ENCODE measurements at places on chromosomes 7 and 10.

DNA sequence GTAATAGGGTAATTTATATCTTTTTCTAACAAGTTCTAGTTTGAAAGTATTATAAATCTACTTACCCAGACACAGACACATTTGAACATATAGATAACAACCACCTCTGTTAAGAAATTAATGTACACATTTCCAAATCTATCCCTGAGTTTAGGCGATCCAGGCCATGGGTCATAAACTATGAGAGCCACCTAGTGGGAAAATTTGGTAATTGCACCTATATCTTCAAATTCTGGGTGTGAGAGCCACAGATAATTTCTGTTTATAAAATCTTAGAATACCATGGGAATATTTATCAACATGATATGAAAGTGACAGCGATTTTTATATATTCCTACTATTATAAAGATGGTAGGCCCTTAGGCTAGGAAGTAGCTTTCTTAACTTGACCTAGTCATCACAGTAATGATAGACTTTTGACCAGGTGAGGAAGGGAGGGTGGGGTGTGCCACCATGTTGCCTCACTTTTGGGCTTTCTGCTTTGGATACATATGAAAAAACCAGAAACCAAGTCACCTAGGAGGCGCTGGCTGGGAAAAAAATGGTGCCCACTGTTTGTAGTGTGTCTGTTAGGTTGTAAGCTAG is 8.0 kb upstream of the EPHA1 start:
- DNase-seq = peak; percentile 67

DNA sequence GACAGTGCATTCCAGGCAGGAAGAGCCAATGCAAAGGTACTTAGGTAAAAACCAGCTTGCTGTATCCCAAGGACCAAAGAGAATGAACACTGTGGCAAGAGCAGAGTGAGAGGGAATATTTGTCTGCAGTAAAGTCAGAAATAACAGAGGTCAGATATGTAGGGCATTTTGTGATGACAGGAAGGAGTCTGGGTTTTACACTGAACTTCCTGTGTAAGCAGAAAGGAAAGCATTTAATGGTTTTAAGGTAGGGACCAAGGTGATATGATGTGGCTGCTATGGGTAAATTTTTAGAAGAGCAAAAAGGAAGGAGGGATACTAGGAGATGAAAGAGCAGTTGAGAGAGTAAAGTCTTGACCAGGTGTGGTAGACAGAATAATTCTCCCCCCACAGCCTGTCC is 10.1 kb downstream of the ABCB1 start:
- DNase-seq = no peak

GRCh38 chr7:151016505-151016904 is 7.8 kb downstream of the ATG9B start:
- no peak for DNase-seq

GRCh38 chr7:104272767-104273384 is 55.5 kb upstream of the LHFPL3 start:
- DNase-seq = peak; percentile 21

DNA sequence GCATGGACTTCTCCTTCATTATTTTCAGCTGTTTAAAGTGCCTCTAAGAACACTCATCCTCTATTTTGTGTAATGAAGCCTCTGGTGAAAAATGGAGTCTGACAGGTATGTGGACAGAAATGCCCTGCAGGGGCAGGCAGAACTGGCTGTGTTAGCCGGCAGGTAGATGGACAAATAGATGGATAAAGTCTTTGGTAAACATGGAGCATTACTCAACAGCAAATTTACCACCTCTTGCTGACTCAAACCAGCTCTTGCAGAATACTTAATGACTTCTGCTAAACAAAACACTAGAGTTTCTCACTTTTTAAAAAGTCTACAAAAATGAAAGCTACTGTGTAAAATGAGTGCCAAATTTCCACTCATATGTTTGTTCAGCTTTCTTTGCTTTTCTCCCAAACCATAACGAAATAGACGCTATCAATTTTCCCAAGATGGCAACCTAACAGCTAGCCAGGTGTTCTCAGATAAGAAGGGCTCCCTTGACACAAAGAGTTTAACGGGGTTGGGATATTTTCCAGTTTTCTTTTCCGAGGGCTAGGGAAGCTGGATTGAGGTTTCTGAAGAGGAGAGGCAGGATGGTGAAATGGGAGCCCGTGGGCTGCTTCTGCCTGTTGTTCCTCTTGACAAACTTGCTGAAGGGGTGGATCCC is 71.9 kb upstream of the HABP2 start:
- no peak for DNase-seq

- no peak for DNase-seq
Observed at GRCh38 chr10:23217471-23217870, 25.4 kb downstream of the PTF1A start.

DNA sequence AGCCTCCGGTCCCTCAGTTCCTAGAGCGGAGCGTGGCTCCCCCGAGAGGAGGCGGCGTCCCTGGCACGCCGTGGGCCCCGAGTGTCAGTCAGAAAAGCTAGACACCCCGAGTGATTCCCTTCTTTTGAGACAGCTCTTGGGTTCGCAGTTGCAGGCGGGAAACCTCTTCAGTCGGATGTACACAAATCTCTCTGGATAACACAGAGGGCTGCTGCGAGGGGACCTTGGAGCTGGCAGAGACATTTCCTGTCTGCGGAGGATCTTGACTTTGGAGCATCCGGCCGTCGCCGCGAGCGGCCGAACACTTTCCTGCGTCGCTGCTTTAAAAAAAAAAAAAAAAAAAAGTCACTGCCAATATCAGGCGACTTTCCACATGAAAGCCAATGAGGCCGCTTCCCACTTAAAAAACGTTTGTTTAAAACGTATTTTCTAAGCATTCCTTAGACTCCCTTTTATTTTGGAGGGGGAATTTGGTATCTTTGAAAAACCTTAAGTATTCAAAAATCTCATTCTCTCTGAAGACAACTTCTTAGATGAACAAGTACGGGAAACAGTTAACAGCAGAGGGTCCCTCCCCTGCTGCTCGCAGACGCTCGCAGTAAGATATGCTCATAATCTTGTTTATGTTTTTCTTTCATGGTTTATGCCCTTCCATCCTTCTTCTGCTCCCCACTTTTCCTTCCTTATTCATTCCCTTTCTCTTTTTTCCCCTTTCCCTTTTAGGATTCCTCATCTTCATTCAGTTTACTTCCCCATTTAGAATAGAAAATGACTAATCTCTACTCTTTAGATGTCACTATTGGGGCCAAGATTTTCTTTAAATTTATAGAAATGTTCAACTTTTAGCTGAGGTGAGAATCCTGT is 10.0 kb downstream of the HHEX start:
- peak; percentile 48 for DNase-seq

DNA sequence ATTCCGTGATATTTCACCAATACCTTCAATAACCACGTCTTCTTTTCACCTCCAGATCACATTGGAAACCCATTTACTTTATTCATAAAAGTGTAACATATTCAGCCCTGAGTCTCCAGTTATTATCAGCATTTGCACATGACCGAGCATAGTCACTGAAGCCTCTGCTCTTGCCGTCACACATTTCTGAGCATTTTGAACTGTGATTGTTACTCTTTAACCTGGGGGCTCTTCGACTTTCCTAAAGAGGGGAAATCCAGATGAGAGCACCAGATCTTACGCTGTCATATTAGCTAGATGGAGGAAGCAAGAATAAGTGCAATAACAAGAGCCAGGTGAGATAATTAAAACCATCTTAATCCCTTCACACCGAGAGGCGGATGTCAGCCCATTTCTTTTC is 260.0 kb upstream of the NRP1 start:
- peak; percentile 21 for DNase-seq

GRCh38 chr10:48796713-48797245 is 112.1 kb downstream of the WDFY4 start:
- DNase-seq = no peak

- no peak for DNase-seq
Observed at GRCh38 chr10:104251443-104251842, 3.2 kb upstream of the GSTO1 start.

DNA sequence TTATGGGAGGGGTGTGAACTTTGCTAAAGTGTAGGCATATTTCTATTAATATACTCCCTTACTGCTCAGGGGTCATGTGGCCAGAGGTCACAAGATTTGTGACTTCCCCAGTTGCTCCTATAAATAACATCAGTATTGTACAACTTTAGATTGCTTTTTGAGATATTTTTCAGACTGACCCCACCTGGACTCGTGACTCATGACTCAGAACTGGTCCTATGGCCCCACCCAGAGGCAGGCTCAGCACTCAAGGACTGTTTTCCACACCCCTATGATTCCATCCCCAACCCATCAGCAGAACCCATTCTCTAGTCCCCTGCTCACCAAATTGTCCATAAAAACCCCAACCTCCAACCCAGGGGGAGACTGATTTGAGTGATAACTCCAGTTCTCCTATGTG is 2.7 kb upstream of the CUL2 start:
- DNase-seq = no peak

GRCh38 chr7:28239823-28240204 is 59.2 kb upstream of the JAZF1 start:
- DNase-seq = no peak

- DNase-seq = peak; percentile 69
Observed at GRCh38 chr10:45249978-45250693, 65.3 kb downstream of the OR13A1 start.

GRCh38 chr7:90988516-90988915 is 275.7 kb upstream of the FZD1 start:
- no peak for DNase-seq

DNA sequence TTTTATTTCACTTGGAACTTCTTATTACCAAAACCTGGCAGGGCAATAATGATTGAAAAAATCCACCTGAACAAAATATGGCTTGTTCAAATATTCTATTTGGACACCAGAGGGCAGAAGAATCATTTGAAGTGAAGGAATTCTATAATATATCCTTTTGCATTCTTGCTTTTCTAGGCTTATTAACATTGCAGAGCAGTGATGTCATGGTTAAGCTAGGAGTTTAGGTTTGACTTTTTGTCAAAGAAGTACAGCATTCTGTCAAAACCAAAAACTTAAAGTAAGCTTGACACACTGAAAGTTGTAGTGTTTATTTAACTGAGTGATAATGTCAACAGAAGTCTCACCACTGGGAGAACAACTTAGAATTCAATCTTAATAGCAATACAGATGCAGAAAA is 156.0 kb downstream of the SEMA3D start:
- peak; percentile 17 for DNase-seq

DNA sequence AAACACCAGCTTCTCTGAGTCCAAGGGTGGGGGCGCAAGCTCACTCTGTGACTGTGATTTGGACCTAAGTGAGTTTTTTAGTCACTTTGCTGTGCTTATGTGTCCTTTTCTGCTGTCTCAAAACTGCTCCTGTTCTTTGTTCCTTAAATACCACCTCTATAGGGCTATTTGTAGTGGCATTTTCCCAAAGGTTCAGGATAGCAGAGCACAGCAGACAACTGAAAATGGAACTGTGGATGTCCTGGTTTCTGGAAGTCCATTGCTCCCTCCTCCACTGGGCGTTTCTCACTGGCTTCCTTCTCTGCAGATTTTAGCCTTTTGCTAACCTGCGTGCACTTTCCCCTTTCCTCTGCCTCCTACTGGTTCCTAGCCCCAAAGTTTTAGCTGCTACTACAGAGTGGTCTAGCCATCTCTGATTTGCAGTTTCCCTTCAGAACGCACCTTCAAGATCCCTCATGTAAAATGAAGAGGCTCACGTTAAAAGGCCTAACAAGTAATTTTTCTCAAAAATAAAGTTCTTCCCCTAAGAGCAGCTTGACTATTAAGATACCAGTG is 25.6 kb downstream of the BLVRA start:
- DNase-seq = no peak

DNA sequence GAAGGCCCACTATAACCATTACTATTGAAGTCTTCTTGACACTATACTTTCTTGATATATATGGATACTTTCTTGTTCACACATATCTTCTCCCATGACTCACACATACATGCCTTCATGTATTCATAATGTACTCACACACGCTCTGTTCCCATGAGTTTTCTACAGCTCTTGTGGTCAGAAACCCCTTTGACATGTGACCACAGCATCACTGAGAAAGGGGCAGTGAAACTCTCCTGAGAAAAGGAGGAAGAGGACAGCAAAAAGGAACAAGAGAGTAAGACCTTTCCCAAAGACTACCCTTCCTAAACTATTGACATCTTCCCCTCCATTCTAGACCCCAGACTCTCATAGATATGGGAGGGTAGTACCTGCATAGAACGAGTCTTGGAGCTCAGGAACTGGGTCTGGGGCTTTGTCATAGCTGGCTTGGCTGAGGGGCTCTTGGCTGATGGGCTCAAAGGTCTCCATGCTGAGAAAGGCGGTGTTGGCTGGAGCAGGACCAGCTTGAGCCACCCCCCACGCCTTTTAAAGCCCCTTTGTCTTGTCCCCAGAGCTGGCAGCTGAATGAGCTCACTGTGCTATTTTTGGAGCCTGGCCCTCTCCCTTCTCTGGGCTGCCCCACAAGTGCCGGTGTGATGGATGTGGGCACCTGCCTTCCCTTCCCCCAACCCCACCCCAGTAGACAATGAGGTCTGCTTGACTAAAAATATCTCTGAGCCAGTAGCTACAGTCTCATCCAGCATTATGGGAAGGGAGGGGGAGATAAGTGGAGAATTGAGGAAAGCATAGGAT is 5.1 kb downstream of the SYNPO2L start:
- DNase-seq = no peak

Measured in small intestine (tissue), 16 donors.